ENCODE measurements at places on chromosomes 6 and 20. TPM values are rescaled to one million over a fixed set of nuclear protein-coding genes. Genes with fewer than 3 reads are reported as not detected.

Gene LTB
- total RNA-seq = 1.0 TPM

Gene NR2E1
- total RNA-seq = not detected

Gene SLC32A1
- total RNA-seq = 0.09 TPM

Gene RBL1
- 10.5 TPM for total RNA-seq

Gene BANF2
- total RNA-seq = not detected

Gene LAMA5
- 329 TPM for total RNA-seq

Gene LY6G6C
- total RNA-seq = 0.21 TPM

Gene PROKR2
- 2.0 TPM for total RNA-seq
